CD4-positive, alpha-beta T cell treated with Interleukin-10 for 1 hour (primary cell): ENCODE measurements at places on chromosomes 7 and 10.

DNA sequence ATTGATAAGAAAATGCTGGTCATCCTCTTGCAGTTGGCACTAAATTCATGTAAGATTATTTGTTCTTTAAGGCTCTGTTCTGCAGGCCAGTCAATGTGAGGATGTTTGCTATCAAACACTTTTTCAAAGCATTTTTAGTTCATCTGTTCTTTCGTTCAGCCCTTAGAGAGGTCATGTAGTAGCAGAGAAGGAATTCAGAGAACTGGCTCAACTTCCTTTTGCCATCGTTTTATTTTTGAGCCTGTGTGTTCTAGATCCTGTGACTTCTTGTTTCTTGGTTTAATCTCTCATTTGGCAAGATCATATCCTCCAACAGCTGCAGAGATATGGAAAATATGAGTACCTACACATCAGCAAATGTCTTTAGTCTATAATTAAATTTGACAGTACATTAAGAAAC, 184.3 kb downstream of the NRP1 start:
- DNase-seq = no peak

GRCh38 chr10:58721601-58722281, 209.1 kb downstream of the BICC1 start:
- DNase-seq = no peak

GRCh38 chr10:133446979-133447378, 6.8 kb upstream of the SCART1 start:
- DNase-seq = no peak

DNA sequence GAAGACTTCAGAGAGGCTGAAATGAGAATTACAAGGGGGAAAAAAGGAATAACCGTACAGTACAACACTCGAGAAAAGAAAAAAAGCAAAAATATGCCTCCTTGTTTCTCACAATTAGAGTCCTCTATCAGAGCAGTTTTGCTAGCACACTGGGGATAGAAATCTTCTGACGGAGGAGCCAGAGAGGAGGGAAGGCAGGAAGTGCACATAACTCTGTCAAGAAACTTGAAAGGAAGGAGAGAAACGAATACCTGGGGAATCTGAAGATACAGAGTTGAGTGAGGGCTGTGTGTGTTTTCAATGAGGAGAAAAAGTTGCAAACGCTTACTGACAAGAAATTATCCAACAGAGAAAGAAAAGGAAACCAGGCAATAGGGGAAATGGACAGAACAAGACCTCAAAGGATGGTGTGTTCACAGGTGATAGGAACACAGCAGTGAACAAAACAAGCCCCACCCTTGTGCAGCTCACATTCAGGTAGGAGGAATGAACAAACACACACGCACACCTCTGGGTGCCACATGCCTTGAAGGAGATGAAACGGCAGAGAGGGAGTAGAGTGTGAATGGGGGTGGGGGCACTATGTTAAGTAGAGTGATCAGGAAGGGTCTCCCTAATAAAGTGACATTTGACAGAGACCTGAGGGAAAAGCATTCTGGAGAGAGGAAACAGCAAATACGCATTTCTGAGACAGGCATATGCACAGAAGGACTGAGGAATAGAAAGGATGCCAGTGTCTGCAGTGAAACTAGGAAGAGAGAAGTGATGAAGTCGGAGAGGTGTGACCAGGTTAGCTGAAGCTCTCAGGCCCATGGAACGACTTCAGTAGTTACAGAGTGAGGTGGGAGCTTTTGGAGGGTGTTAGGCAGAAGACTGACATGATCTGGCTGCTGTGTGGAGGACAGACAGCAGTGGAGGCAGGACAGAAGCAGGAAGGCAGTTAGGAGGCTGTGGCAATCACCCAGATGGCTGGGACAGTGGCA, 46.7 kb upstream of the SPOCK2 start:
- DNase-seq = no peak

DNA sequence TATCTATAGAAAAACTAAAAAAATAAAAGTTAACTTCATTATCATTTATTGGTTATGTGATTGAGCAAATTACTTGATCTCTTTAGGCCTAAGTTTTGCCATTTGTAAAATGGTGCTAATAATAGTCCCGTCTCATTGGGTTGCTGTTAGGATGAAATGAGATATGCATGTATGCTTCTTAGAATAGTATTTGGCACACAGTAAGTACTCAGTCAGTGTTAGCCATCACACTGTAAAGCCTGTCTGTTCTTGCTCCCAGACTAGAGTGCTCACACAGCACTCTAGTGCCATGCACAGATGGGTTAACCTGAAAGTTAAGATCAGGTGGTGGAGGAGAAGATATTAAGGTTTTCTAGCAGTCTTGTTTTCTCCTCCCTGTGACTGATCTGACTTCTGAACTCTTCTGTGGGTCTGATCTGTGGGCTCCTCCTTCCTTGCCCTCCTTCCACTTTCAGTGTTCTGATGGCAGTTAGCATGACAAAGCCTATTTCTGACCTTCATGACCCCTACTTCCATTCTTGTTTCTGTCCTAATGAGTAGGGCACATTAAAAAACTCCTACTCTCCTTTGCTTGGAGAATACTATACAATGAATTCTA, 167.5 kb downstream of the RNLS start:
- DNase-seq = no peak

GRCh38 chr10:11658801-11659368, 47.4 kb upstream of the USP6NL start:
- no peak for DNase-seq

DNA sequence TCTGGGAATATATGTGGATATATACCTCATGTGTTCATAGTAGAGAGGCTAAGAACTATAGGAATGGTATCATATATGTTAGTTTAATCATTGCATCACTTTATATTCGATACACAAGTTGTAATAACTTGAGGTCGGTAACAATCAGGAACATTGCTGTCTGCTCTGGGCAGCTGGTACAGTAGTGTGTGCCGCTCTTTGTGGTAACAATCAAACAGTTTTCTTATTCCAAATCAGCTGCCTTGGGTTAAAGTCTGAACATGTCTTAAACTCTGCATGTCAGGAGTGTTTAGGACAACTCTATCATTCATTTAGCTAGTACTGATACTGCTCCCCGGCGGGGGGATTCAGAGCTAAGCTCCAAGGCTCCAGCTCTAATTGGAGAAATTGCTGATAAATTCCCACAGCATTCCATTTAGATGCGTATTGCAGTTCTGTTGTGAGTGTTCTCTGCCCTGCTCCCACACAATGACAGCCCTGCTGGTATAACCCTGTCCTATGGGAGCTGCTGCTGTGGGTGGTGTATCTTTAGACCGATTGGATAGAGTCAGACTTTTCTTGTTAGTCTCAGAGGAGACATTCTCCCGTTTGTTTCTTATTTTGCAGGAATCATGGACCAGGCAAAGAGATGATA, 707.5 kb upstream of the FZD8 start:
- DNase-seq = no peak

DNA sequence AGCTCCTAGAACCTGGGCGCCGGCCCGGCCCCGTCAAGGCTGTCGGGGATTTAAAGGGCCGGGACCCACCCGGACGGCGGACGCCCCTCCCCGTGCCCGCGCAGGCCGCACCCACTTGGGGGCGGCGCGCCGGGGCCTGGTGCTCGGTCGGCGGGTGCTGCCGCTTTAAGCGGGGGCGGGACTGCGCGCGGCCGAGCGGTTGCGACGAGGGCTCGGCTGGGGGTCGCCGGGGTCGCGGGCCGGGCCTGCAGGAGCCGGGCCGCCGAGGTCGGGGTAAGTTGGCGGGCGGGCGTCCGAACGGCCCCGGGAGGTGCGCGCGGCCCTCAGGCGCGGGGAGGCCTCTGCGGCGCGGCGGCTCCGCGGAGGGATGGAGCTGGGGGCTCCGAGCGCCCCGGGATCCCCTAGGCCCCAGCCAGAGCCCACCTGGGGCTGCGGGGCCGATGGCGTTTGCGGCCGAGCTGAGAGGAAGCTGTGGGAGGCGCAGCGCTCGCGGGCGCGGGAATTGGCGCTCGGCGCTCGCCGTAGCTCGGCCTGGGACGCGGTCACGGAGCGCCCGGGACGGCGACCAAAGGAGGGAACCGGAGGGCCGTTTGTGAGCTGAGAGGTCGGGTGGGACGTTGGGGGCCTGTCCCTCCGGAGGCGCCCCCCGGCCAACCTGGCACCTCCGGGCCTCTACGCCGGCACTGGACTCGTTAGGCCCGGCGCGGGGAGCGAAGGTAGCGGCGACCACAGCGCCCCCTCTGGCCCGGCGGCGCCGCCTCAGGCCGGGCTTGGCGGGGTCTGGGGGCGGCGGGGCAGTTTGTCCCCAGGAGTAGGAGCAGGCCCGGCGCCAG, at the start of gene TRRAP:
TRRAP (plus strand) TSS at position 168 of the 833 bp plus-strand sequence. CDS start 2,619 bp downstream, outside the sequence.
- peak; percentile 80 for DNase-seq

DNA sequence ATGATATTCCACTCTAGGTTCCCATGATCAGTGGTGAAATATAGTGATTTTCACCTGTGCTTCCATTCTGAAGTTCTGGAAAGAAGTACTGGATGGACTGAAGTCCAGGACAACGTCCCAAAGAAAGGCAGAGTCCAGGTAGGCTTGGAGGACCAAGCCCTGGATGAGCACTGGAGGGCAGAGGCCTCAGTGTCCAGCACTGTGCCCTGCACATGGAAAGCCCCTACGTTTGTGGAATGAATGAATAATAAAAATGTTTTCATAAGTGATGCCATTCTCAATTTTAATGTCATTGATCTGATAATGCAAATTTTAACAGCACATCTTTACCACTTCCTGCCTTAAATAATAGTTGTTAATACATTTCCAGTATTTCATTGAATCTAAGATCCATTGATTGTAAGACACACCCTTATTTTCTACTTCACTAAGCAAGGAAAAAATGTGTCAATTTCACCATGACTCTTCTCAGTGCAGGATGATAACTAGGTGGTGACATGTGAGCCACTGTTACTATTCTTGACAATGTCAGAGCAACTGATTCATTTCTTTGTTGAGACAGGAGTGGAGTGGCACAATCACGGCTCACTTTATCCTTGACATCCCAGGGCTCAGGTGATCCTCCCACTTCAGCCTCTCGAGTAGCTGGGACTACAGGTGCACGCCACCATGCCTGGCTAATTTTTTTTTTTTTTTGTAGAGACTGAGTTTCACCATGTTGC, 35.2 kb downstream of the ZNF783 start:
- no peak for DNase-seq

- DNase-seq = no peak
Observed at GRCh38 chr7:66522518-66522917, 106.2 kb upstream of the KCTD7 start.

GRCh38 chr10:76088980-76089379, 657.6 kb downstream of the LRMDA start:
- no peak for DNase-seq

GRCh38 chr7:131151034-131151433, 176.6 kb upstream of the MKLN1 start:
- no peak for DNase-seq

- peak; percentile 28 for DNase-seq
Observed at GRCh38 chr7:142806022-142806356, 35.2 kb downstream of the PRSS2 start.
